NCI-H2029 treated with DMSO at 0.1 percent for 48 hours (cell line): ENCODE measurements at places on chromosomes 6 and 20.

GRCh38 chr6:147216915-147217314 is 12.7 kb downstream of the STXBP5 start:
- DNase-seq = no peak

DNA sequence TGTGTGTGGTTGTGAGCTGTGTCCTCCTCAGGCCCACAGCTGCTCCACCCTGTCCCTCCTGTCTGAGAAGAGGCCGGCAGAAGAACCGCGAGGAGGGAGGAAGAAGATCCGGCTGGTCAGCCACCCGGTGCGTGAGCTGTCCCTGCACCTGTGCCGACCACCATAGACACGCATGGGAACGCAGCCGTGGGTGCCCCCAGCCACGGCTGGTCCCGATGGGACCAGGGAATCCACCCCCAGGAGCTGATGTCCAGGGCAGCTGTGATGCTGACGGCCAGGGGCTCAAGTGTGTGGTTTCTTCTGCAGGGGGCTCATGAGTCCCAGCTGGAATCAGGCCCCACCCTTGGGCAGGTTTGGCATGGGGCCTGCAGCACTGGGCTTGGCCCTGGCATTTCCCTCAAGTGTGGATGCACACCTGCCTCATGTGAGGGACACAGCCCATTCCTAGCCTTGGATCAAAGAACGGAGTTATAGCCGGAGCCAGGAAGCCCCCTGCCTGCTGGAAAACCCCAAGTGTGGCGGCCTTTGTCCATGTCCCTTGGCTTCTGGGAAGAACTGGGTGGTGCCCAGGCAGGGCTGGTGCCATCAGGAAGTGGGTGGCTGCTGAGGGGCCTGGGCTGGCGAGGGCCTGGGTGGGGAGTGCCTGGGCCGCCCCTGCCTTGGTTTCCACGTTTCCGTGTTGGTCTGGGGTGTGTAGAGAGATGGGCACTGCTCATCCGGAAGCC is 4.6 kb upstream of the TNFRSF6B start:
- DNase-seq = no peak

DNA sequence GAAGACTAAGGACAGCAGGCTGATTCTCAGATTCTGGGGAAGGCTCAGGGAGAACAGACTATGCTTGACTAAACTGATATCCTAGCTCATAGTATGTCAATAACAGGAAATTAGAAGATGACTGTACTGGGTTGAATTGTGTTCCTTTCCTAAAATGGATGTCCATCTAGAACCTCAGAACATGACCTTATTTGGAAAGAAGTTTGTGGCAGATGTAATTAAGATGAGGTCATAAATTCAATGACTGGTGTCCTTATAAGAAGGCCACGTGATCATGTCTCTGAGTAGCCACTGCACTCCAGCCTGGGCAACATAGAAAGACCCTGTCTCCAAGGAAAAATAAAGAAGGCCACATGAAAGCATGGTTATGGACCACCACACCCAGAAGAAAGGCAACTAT is 113.9 kb upstream of the STMND1 start:
- DNase-seq = no peak

DNA sequence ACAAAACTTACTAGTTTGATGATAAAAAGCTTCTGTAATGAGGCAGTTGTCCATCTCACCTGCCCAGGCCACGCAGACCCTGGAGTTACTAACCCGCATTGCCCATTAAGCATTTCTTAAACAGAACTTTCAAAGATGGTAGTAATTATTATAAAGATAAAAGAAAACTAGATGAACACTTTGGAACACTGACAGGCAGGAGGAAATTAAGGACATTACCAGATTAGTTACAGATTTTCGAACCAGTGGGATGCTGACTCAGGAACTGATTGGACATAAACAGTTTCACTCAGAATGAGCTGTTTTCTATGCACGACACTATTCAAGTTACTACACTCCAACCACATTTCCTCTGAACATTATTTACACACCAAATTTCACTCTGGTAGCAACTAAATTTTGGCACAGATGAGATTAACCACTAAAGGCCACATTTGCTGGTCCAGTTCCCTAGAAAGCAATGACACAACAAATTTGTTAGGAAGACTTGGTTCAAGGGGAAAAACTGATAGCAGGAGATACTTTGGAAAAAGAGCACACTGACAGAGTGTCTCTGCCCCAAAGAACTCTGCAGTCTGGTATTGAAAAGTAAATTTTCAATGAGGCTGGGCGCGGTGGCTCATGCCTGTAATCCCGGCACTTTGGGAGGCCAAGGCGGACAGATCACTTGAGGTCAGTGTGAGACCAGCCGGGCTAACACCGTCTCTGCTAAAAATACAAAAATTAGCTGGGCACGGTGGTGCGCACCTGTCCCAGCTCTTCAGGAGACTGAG is 3.0 kb downstream of the ROMO1 start:
- no peak for DNase-seq
